Stimulated activated CD8-positive, alpha-beta memory T cell treated with anti-CD3 and anti-CD28 coated beads, Interleukin-7, amount 100 ng/mL, for 1 hour (primary cell): ENCODE measurements at places on chromosomes 5 and 9.

GRCh38 chr9:15286161-15286821 is 20.7 kb downstream of the TTC39B start:
- no peak for DNase-seq

DNA sequence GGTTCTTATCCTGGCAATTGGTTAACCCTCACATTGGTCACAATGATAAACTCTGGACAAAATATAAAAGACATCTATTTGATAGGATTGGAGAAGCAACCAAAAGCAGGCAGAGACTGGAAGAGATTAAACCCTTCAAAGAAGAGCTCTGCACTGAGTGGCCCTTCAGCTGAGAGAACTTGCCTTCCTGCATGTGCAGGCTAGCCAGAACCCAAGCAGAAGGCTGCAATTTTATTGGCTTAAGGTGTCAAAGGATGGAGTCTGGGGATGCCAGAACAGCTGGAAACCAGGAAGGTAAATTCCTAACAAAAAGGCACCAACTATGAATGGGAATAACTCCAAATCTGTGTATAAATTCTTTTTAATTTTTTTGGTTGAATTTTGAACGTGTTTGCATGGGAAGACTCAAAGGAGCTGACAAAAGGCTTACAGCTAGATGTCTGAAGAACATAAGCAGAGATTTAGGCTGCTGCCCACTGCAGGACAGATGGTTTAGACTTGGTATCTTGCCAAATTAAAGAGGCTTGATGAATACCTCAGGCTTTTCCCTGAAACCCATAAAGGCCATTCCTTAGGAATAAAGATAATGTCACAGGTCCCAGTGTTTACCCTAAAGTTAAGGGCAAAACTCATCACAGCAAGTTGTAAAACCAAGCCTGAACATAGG is 66.3 kb downstream of the NR2F1 start:
- DNase-seq: no peak

DNA sequence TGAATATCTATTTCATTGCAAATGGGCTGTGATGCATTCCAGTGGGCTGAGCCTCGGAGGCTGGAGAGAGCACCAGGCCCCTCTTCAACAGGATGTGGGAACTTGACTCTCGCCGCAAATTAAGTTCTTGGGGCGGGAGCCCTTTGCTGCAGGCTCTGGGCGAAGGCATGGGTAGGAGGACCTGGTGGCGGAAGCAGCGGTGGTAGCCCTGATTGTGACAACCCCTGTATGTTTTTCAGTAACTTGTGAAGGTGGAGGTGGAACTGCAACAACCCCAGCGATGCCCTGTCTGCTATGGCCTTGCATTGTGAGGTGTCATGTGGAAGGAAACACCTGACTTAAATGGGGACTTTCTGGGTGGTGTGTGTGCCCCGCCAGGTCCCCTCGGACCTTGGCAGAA is 9.4 kb downstream of the FYB1 start:
- peak; percentile 50 for DNase-seq

GRCh38 chr5:149633476-149634350 is 52.4 kb downstream of the ARHGEF37 start:
- no peak for DNase-seq

- DNase-seq: no peak
Observed at GRCh38 chr5:57338068-57338867, 144.3 kb downstream of the ACTBL2 start.

- no peak for DNase-seq
Observed at GRCh38 chr5:136005476-136005875, 23.3 kb upstream of the TGFBI start.

- no peak for DNase-seq
Observed at GRCh38 chr5:109923205-109923604, 233.5 kb downstream of the MAN2A1 start.

DNA sequence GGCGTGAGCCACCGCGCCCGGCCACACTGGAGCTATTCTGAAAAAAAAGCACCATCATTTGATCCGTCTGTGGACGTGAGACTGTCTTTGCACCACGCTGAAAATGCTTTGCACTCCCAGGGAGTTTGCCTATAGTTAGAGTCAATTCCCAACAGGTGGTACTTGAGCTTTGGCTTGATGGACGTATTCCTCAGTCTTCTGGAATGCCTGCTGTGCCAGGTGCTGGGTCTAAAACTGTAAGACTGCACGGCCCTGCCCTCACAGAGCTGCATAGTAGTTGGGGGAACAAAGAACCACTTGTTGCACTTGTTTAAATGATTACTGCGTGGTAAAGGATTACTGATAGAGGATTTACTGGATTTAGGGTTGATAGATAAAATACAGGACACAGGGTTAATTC is 3.4 kb upstream of the CCNO start:
- no peak for DNase-seq

GRCh38 chr9:134066526-134066912 is 1.3 kb downstream of the BRD3 start:
- DNase-seq: no peak

- DNase-seq: no peak
Observed at GRCh38 chr5:96142786-96143434, 181.3 kb upstream of the ELL2 start.

DNA sequence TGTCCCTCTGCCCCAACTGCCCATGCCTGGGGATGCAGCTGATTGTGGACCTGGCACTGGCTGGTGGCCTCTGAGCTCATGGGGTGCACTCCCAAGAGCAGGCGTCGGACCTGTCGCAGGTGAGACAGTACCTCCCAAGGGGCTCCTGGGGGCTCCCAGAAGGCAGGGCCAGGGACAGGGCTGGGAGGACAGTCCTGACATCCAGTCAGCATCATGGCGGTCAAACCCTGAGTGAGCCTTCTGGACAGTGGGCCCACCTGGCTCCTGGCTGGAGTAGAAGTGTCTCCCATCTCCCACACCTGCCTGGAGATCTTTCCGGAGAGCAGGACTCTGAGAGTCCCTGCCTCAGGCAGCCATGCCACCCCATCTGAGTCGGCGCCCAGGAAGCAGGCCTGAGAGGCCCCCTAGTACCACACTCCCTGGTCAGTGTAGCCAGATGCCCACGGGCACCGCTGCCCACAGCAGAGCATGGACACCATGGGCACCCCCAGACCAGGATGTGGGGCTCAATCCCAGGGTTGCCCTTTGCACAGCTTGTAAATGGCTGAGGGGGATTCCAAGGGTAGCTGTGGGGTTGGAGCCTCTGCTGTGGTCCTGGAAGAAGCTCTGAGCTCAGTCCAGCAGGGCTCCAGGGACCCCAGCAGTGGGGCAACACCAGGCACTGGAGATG is 6.6 kb downstream of the LCN9 start:
- no peak for DNase-seq

GRCh38 chr9:132268725-132269352 is 85.9 kb downstream of the SETX start:
- DNase-seq: peak; percentile 16

- no peak for DNase-seq
Observed at GRCh38 chr5:91591076-91591475, 208.0 kb upstream of the ARRDC3 start.

DNA sequence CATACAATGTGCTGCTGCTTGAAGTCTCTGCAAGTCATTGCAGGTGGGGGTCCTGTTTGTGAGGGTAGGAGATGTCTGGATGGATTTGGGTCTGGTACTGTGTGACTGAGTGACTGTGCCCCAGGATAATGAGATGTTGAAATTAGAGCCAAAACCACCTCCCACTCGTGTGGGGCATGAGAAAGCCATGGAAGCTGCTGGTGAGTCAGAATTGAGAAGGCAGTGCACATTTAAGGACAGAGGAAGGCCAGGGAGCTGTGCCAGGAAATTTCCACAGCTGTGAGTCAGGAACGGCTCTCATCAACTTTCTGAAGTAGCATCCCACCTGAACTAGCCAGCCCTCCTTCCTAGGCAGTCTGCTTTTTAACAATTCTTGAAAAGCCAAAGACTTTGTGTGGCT is 229.8 kb downstream of the DRD1 start:
- no peak for DNase-seq

DNA sequence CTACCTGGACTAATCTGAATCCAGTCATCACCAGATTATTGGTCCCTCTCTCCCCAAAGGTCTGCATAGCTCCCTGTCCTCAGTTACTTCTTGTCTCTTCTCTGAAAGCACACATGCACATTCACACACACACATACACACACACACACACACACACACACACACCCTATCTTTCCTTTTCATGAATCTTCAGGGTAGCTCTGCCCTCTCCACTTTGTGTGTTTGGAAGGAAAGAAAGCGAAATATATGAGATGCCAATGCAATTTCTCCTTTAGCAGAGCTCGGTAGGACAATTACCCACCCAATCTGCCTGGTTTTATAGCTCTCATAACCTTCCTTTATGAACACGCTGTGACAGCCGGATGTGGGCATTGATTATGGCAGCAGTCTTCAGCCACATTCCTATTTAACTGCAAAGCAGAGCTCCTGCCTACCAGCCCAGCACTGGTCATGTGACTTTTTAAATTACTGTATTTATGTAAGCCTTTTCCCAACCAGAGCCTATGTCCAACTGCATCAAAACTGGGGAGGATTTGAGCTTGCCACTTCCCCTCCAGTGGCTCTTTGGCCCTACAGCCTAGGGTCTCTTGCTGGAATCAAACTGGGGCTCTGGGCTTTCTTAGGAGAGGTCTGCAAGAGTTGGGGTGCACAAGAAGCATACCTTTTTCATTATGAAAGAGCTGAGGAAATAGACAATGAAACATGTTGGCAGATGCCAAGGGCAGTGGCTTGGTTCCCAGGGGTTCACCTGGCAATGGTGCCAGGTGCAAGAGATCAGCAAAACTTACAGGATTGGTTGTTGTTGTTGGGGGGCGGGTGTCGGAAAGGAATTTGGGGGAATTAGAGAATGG is 20.8 kb upstream of the MATR3 start:
- DNase-seq: no peak

- DNase-seq: no peak
Observed at GRCh38 chr9:3517377-3518048, 8.3 kb downstream of the RFX3 start.

DNA sequence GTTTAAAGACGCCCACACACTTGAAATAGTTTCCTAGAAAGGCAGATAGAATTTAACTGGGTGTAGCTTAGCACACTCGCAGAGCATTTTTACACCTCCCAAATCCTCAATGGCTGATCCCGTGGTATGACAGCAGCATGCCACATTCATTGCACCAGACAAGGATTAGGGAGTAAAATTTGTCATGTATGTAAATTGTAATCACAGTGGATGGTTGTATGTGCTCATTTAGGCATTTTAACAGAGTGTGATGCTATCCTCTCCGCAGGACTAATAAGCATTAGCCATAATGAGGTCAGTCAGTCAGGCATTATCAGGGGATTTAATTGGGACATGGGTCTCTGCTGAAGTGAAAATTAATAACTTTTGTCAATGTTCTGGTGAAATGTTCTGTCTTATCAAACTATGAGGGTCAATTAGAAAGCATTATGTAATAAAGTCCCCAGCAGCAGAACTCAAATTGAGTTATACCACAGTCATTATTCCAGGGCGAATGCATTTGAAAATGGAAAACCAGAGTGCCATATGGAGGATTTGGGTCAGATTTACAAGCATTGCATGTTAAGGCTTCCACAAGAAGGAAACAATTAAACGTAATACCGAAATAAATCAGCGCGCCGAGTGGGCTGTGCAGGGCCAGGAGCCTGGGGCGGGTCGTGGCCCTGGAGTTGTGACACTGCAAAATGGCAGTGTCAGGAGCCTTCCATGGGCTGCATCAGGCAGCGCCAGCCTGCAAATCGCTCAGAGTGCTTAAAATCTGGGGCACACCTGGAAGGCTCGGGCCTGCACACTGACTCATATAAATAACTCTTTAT is 602.2 kb downstream of the BNC2 start:
- DNase-seq: no peak

- no peak for DNase-seq
Observed at GRCh38 chr5:64518793-64519192, 13.0 kb downstream of the RGS7BP start.

DNA sequence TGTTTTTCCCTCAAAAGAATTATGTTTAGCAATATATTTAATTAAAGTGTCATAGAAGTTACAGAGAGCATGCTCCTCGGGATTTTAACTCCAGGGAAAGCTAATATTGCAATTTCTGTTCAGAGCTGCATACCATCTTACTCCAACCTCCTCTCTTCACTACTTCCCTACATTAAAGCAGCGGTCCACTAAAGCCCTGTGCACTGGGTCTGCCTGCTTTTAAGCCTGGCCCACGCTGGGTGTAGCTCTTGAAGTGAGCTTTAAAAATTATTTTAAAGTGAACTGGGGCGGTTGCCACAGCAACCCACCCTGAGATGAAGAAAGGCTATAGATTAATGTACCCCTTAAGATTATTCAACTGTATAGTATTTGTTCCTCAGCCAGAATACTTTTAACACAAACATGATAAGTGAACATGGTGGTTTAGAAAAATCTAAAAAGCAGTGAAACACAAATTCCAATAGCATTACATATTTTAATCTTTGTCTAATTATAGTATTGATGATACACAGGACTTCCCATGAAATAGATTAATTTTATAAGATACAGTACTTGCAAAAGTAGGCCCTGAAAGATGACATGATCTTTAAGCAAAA is 3.9 kb upstream of the MEF2C start:
- no peak for DNase-seq
